ENCODE measurements at places on chromosomes 1 and 21. TPM values are rescaled to one million over a fixed set of nuclear protein-coding genes. Genes with fewer than 3 reads are reported as not detected.

GRCh38 chr1:202127836-202128622, 5.3 kb downstream of the GPR37L1 start:
- DNase-seq = no peak

- DNase-seq = no peak
Observed at GRCh38 chr1:215416497-215416896, 150.6 kb upstream of the KCTD3 start.

DNA sequence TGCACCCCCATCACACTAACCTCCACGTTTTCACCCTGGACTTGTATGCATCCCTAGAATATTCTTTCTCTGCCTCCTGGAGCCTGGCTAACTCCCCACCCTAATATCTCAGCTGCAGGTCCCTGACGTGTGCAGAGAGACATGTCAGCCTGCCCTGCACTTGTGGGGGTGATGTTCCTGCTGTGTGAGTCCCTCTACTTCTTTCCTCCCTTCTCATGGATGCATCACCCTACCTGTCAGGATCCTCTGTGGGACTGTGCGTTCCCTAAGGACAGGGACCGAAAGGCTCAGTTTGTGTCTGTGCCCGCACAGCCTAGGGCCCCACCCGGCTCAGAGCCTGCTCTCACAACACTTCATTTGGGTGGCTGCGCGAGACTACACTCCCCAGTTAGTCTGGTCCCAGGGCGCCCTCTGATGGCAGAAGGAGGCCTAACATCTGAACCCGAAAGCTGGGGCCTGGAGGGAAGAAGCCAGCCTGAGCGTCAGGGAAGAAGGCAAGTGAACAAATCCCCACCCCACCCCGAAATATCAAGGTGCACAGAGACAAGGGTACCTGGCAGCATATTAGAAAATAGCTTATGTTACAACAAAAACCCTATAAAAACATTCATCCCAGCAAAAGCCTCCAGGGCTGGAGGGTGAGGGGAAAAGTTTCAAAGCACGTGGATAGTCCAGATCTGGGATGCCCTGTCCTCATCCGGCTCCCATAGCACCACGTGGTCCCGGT, 3.7 kb downstream of the CD52 start:
- DNase-seq = peak; percentile 83

- DNase-seq = no peak
Observed at GRCh38 chr1:39655578-39656268, 16.2 kb downstream of the NT5C1A start.

GRCh38 chr1:29648026-29648425, 411.7 kb downstream of the PTPRU start:
- no peak for DNase-seq

GRCh38 chr1:34681480-34682451, 73.1 kb upstream of the GJB5 start:
- DNase-seq = peak; percentile 61

The CYP4Z1 gene
- not detected for total RNA-seq

The C1orf185 gene
- total RNA-seq = not detected

The LCE1F gene
- not detected for total RNA-seq

The LCE2C gene
- total RNA-seq = not detected

The FMOD gene
- total RNA-seq = 0.16 TPM

The BSND gene
- total RNA-seq = not detected

The BARHL2 gene
- 0.11 TPM for total RNA-seq
